ENCODE measurements at places on chromosomes 1 and 21.

DNA sequence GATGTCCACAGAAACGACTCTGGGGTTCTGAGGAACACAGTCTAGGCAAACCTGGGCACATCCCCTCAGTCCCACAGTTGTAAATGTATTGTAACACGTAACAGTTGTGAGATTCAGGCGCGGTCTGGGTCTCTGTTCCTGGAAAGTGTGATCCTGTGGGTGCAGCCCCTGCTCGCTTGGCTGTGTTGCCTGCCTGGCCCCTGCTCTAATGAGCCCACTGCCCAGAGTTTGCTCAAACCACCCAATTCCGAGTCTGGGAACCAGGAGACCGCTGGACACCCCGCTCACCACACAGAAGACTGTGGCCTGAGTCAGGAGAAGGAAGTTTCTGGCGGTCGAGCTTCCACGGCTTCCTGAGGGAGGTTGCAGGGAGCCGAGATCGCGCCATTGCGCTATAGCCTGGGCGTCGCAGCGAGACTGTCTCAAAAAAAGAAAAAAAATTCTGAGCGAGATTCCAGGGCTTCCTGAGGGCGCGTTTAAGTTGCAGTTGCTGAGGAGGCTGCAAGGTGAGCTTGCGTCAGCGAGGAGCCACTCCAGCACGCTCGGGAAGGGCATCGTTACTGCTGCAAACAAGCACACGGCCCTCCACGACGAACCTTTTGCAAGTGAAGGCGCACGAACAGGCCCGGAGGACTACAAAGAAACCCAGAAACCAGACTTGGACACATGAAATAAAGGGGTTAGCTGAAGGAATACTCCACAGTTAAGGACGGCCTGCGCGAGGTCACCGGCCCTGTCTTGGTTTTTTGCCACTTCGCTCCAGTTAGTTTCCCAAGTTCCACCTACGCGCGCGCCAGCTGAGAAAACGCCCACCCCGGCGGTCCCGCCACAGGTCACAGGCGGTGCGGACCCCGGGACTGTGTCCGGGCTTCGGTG, 1.1 kb downstream of the C21orf58 start:
- DNase-seq: no peak

GRCh38 chr1:203038217-203038741, 12.0 kb downstream of the PPFIA4 start:
- no peak for DNase-seq

DNA sequence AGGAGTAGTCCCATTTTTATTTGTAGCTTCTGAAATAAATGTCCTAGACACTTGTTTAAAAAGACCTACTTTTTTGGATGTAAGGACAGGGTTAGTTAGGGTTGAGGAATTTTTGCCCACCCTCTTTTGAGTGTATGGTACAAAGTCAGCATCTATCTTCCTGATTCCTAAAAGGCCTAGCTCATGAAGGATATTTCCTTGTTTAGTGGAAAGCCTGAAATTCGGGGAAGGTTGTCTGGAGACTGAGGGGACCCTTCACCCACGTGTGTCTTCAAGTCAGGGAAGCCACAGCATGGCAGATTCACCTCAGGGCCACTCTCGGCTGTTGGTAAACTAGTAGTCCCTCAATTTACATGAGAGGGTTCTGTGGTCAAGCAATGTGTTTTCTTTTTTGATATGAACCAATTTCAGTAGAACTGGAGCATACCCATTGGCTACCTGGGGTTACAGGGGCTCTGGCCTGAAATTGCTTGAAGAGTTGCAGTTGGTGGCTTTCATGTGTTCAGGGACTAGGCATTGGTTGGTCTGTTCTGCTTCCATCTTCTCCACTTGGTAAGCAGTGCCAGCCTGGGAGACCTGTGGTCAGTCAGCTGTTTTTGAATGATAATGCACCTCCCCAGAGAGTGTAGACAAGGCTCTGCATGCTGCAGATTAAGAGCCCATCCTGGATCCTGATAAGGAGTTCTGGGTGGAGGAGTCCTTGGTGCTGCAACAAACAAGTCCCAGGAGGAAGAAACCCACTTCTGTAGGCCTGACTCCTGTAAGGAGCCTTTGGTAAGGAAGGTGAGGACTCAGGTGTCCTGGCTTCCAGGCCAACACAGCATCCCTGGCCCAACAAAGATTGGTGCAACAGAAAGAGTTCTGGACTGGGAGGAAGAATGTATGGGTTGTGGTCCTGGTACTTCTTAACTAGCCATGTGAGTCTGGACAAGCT, 6.3 kb downstream of the BTG2 start:
- peak; percentile 27 for DNase-seq

- no peak for DNase-seq
Observed at GRCh38 chr1:22174446-22175220, 31.7 kb upstream of the WNT4 start.

DNA sequence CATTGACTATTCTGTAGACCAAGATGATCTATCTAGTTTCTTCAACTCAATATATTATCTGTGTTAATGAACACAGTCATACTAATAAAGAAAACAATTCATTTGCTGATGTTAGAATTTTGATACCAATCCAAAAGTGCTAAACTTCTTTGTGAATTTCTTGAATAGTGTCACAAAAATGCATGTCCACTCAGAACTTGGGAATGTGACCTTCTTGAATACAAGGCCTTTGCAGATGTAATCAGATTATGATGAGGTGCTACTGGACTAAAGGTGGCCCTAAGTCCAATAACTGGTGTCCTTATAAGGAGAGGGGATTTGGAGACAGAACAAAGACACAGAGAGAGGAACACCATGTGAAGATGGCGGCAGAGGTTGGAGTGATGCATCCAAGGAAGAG, 305.8 kb upstream of the ZP4 start:
- no peak for DNase-seq

- DNase-seq: no peak
Observed at GRCh38 chr21:42129300-42130266, 58.5 kb downstream of the UMODL1 start.

- no peak for DNase-seq
Observed at GRCh38 chr1:67687198-67687545, 2.2 kb downstream of the GADD45A start.

DNA sequence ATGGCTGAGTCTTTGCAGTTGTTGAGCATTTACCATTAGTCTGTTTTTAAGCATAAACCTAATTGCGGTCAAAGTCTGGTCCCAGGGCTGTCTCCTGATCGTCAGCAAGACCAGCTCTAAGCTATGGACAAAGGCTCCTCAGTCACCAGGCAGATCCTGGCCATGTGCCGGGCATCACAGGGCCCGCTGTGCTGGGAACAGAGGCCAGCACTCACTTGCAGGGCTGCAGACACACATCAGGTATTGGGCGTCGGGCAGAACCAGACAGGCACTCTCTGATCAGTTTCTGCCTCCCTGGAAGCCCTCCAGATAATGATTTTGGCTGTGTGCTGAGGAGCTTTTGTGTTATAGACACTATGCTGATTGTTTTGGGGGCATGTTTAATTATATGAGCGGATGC, 26.6 kb downstream of the TMEM51 start:
- DNase-seq: no peak

DNA sequence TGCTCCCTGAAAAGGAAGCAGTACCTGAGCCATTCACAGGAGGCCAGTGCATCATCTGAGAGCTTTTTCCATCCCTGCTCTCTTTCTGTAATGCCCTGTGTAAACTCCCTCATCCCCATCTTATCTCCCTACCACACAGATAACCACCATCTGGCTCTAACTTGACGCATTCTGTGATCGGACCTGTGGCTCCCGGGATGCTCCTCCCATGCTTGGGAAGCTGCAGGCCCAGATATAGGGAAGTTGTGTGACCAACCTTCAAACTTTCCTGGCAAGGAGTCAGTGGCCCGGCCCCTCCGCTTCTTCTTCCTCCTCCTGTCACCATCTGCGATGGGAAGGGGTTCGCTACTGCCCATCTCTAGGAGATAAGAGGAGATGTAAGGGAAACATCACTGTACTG, 21.1 kb downstream of the MKNK1 start:
- DNase-seq: no peak

DNA sequence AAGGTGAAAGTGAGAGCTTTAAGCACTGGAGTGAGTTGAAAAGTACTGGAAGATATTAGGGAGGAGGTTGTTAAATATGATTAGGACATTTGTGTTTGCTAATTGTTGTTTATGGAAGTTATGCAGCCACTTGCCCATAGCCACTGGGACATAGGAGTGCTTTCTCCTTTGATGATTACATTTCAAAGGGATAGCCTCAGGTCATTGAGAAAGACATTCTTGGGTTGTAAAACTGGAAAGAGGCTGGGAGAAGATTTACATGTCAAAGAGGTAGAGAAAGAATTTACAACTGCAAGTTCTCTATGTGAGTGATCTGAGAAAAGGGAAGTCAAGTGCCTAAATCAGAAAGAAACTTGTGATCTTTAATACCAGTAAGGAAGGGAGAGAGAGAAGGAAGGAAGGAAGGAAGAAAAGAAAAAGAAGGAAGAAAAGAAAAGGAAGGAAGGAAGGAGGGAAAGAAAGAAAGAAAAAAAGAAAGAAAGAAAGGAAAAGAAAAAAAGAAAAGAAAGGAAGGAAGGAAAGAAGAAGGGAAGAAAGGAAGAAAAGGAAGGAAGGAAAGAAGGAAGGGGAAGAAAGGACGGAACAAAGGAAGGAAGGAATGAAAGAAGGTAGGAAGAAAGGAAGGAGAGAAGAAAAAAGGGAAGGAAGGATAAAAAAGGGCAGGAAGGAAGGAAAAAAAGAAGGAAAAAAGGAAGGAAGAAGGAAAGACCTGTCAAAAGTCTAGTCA, 284.6 kb upstream of the DPYD start:
- DNase-seq: no peak

DNA sequence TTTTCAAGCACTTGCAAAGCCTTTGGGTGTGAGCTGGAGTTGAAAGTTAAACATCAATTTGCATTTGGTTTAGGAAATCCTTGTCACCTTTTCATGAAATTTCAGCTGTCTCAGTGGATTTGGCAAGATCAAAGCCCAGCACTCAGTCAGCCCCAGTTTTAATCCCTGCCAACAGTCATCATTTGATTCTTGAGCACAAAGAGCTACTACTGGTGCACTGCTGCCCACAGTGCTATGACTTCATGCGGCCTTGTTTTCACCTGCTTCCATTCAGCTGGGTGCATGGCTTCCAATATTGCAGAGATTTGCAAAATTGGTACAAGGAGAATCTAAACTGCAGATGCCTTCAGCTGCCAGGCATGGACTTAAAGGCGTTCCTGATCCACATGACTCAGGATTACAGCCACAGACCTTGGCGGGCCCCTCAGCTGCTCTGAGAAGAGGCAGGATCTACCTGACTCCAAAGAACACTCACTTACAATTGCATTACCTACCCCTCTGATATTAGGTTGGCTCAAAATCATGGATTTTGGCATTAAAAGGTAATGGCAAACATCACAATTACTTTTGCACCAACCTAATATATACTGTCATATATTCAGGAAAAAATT, 259.1 kb downstream of the DSCAM start:
- DNase-seq: no peak

DNA sequence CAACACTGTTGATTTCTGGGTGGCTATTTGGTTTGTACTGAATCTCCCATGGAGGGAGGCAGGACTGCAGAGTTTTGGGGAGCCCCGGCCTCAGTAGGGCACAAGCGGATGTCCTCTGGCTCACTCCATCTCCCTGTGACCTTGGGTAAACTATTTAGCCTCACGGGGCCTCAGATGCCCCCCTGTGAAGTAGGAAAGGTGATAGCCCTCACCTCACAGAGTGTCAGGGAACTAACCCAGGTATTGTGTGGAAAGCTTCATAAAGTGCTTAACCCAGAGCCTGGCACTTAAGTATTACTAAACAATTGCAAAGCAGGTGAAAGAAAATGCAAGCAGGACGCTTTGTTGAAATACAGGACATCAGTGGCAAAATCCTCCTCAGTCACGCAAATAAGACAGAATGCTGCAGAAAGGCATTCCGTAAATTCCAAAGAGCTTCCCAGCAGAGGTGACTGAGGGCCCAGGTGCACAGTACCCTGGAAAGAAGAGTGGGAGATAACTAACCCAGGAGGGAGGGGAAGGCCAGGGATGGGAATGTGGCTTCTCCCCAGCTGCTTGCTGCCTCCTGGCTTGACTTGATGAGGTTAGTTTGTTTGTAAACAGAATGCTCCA, 436.3 kb downstream of the PRDM2 start:
- no peak for DNase-seq

- no peak for DNase-seq
Observed at GRCh38 chr1:38834221-38834782, 25.3 kb downstream of the RRAGC start.

DNA sequence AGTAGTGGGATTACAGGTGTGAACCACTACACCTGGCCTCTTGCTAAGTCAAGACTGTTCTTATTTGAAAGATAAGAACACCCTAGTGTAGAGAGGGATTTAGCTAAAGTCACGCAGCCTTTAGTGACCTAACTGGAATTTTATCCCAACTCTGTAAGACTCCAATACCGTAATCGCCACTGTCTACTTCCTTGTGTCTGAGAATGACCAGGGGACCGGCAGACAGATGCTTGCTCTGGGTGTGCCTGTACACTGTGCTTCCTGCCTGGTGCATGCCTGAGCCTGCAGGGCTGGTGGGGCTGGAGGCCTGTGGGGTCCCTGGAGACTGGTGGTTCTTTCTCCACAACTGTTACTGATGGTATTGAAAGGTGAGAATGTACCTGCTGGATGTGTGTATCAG, 15.3 kb downstream of the MFSD2A start:
- no peak for DNase-seq

DNA sequence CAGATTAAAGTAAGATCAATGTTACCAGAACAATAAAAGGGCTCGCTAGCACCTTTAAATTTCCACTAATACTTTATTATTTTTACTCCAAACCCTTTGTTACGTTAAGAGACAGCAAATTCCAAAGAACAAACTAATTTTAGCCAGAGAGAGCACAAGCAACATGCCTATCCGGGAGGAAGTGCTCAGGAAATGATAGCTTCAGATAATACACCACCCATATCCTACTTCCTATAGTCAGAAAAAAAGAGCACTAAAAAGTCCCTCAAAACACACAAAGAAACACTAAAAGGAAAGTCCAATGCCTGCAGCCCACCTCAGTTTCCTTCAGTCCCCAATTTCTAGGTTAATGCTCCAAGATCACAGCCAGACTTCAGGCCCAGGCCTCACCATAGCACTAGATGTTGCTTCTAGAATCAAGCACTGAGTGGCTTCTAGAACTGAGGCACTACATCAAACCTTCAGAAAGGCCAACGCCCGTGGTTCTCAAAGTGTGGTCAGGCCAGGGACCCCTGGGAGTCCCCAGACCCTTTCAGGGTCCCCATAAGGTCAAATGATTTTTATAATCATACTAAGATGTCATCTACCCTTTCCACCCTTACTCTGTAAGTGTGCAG, 142.6 kb downstream of the PSMG1 start:
- DNase-seq: no peak

GRCh38 chr1:187396929-187397796, 568.4 kb downstream of the PLA2G4A start:
- no peak for DNase-seq

Measured in CD4-positive, alpha-beta T cell treated with Interferon gamma for 1 hour (primary cell).